ENCODE measurements at places on chromosomes 2 and 18.

GRCh38 chr2:191049728-191050639, 36.0 kb upstream of the STAT1 start:
- peak; percentile 68 for DNase-seq

DNA sequence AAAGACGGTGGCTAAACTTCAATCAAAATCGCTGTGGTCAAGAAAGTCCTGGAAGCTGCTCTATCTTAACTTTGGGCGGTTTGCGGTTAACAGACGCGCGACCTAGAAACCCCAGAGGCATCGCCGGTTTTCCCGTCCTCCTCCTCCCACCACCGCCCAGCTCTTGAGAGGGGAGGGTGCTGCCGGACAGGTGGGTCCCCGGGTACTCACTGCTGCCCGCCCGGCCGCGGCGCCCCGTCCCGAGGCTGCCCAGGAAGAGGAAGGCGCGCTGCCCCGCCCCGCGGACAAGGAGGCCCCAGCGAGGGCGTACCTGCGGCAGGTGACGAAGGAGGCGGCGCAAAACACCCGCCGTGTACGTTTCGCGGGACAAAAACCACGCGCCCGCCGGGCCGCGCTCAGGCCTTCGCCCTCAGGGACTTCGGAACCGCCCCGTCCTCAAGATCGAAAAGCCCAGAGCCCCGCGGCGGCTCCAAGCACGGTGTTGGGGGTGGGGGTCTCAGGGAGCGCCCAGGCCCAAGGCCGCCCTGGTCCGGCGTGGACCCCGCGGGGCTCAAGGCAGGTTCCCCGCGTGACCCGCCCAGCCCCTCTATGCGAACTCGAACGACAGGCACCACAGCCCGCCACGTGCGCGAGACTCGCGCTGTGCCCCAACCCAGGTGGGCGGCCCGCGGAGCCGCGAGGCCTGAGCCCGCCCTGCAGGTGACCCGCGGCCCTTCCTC, at the start of gene SH3YL1:
Gene SH3YL1 (minus strand): TSS at position 259 of the 719 bp plus-strand sequence. CDS start 48 bp downstream, at position 211.
- DNase-seq, result no peak

GRCh38 chr2:157441072-157441454, 2.8 kb downstream of the CYTIP start:
- DNase-seq, result peak; percentile 61

GRCh38 chr18:64882896-64883295, 734.0 kb upstream of the LINC00305 start:
- DNase-seq, result no peak

GRCh38 chr2:197247083-197247482, 63.5 kb downstream of the ANKRD44 start:
- DNase-seq, result no peak

DNA sequence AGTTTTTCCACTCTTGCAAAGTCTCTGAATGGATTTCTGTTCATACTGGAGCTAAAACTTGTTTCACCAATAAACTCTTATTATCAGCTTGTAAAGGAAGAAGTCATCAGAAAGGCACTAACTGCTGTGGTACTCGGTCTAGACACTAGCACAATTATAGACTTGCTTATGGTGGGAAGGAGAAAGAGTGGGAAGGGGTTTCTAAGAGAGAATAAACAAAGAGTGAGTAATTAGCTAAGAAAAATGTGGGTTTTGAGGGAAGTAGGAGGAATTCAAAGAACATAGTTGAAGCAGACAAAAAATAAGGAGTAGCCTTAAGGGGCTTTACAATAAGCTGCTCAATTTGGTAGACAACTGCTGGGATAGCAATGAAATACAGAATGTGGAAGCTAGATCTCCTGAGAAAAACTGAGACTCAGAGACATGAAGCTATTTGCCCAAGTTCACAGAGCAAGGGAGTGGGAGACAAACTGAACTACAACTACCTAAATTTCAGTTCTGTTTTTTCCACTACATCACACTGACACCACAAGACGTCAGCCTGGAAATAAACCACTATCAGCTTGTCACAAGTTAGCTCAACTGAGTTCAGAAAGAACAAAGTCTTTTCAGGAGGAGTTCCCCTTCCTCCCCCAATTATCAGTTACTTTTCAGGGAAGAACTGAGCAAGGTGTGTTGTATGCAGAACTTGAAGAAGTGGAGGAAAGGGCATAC, 59.7 kb downstream of the MAP4K3 start:
- peak; percentile 1 for DNase-seq

- no peak for DNase-seq
These were observed 538.3 kb upstream of the CDH2 start for GRCh38 chr18:28715206-28715605.

DNA sequence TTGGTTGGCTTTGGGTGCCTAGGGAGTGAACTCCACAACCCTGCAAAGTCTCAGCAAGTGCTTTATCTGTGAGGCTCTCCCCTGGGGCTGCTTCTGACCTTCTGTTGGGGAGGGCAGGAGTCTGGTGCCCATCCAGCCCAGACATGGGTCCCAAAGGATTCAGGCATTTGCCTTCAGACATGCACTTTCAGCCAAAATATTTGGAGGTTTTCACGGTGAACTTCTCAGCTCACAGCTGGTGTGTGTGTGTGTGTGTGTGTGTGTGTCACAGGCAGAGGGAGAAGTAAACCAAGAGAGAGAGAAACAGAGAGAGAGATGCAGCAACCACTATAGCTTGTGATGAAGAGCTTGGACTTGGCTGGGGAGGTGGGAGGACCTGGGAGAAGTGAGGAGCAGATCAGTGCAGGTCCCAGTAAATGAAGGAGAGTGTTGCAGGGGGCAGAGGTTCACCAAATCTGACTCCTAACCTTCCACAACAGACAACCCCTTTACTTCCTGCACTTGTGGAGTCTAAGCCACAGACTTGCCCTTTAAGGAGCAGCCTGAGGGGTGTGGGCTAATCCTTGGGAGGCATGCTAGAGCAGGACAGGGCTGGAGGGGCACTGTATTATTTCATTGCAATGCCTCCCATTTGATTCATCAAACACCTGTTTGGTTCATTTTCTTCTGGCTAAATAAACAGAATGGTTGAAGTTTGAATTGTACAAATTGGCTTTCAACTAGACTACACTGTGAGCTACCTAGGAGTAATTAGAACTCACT, 14.1 kb downstream of the SLC9A4 start:
- DNase-seq, result no peak

GRCh38 chr18:57353940-57354461, 1.6 kb downstream of the ST8SIA3 start:
- no peak for DNase-seq

GRCh38 chr18:64097497-64097896, 51.4 kb downstream of the LINC00305 start:
- peak; percentile 4 for DNase-seq

GRCh38 chr2:190093793-190094192, 31.3 kb upstream of the MSTN start:
- DNase-seq, result no peak

DNA sequence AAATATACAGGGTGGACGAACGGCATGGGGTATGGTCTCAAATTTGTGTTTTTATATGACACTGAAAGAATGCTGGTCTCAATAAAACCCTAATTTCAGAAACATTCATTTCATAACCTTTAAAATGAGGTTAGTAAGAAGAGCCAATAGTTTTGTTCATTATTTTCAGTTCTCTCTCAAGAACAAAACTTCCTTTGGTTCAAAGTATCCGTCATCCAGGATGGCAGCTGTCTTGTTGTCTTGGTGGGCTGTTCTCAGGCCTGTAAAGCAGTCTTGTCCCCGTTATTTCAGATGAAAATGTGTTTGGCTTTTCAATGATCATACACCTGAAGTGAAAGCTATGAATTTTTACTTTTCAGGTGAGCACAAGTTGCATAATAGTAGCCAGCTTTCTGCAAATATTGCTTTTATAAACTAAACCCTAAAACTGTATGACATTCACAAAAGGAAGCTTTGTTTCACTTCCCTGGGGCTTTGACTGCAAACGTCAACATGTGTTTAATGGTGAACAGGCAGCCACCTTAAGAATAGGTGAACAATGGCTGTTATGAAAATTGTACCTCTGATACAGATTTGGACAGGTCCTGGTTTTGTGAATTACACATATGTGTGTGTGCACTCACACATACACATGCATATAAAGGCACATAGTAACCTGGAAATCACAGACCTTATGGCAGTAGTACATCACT, 2.6 kb downstream of the IL18RAP start:
- no peak for DNase-seq

- no peak for DNase-seq
These were observed 344.1 kb upstream of the PLGLB2 start for GRCh38 chr2:87403893-87404175.

DNA sequence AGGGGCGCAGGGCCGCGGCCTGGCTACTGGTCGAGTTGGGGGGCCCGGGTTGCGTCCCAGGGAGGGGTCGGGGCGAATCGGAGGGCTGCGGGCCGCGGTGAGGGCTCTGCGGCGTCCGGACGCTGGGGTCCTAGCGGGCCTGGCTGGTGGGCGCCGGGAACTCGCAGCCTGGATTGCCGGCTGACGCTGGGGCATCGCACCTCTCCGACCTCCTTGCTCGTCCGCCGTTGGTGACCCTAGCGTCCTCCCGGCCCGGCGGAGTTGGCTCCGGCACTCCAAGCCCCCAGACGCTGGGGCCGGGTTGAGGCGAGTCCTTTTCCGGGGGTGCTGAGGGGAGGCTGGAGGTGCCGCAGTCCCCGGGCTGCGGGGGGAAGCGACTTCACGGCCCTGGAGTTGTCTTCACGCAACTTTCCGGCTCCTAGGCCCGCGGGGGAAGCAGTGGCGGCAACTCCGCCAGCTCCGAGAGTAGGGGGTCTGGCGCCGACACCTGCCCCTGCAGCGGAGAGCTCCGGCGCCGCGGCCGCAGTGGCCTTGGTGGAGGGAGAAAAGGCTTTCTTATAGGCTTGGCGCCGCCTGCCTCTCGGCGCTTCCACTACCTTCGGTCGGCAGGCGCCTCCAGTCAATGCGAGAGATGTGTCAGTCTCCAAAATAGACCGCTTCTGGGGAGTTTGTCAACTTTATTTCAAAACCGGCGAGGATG, 70.3 kb downstream of the HAUS1 start:
- no peak for DNase-seq

GRCh38 chr2:159065313-159065712, 96.9 kb downstream of the TANC1 start:
- no peak for DNase-seq

GRCh38 chr2:222912117-222912516, 51.3 kb downstream of the ACSL3 start:
- DNase-seq, result no peak

DNA sequence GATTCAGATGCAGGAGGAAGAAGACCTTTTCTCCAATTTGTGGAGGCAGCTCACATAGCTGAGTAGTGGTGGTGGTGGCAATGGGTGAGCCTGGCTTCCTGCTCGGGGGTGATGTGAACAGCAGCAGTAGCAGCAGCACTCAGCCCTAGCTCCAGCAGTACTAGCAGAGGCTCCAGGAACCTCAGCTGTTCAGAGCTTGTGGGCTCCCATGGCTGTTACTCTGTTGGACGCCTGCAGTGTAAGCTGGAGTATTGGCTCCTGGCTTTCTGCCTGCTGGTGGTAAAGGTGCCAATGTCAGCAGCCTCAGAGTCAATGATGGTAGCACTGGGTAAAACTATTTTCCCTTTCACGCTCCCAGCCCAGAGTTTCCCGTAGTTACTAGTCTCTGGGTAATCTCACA, 3.1 kb upstream of the SEH1L start:
- DNase-seq, result no peak

DNA sequence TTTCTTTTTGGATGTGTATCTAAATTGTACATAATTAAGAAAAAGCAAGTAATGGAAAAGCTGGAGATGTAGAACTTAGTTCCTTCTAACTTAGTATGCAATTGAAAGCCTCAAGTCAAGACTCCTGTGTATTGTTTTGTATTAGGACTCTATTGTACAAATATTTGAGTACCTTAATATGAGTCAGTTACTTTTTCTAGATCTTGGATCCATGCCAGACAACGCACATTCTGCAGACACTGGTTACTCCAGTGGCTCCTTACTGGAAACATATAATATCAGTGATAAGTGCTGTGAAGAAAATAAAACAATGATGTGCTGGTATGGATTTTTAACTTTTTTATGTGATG, 1.5 kb downstream of the SLC39A10 start:
- no peak for DNase-seq

GRCh38 chr2:169131587-169132512, 62.5 kb downstream of the DHRS9 start:
- DNase-seq, result peak; percentile 76

DNA sequence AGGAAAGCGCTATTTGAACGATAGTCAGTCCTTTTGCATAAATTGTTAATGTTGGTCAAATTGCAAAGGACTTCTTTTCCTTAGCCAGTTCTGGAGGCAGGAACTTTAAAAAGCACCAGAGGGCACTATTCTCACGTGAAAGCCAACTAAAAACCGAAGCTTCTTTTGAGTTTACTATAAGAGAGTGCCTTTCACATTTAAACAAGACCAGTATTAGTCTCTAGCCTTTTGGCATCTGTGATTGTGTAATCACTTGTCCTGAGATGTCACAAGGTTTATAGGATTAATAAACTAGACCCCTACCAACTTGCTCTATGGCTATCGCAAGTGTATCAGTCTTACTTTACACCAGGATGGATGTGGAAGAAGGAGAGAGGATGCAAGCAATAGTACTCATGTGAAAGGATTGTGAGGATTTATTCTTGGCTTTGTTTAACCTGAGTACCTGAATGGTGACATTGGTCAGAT, 14.4 kb upstream of the STAT4 start:
- DNase-seq, result peak; percentile 61

DNA sequence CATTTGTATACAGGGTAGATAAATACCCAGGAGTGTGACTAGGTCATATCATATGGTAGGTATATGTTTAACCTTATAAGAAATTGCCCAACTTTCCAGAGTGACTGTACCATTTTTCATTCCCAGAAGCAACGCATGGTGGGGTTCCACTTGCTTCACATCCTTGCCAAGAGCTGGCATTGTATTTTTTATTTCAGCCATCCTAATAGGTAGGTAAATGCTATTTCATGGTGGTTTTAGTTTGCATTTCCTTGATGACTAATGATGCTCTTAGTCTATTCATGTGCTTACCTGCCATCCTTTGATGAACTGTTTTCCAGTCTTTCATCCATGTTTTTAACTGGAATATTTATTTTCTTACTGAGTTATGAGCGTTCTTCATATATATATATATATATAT, 51.9 kb downstream of the MAP4K3 start:
- no peak for DNase-seq

- DNase-seq, result no peak
These were observed 78.8 kb upstream of the PELI1 start for GRCh38 chr2:64223055-64223454.

DNA sequence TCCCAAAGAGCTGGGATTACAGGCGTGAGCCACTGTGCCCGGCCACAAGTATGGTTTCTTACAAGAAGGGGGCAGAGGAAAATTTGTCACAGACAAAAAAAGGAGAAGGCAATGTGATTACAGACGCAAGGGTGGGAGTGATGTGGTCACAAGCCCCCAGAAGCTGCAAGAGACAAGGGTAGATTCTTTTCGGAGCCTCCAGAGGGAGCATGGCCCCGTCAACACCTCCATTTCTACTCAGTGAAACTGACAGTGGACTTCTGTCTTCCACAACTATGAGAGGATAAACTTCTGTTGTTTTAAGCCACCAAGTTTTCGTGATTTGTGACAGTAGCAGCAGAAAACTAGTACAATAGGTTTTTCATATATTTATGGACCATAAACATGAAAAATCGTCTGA, 2.1 kb upstream of the TCF7L1 start:
- no peak for DNase-seq

DNA sequence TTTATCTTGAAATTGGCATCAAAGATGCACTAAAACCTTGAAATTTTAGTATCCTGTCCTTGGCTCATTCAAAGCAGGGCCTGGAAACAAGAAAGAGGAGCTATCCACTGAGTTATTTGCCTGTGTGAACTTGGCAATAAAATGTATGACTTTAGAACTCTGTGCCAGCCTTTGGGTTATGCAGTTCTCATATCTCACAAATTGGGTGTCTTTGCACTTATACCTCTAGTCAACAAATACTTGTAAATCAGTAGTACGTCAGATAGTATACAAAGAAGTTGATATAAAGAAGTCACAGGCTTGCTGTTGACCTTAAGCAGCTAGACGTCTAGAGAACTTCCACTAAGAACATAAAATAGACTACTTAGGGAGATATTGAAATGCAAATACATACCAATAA, 1331.9 kb downstream of the DPP10 start:
- no peak for DNase-seq

All from NCI-H1694 treated with DMSO at 0.1 percent for 48 hours (cell line).